CD4-positive, alpha-beta memory T cell (primary cell): ENCODE measurements at places on chromosomes 5 and 9.

GRCh38 chr9:70578720-70579119 lies 164.3 kb upstream of the KLF9 start:
- DNase-seq: no peak

- no peak for DNase-seq
These were observed 935.2 kb upstream of the TYRP1 start for GRCh38 chr9:11758016-11758415.

DNA sequence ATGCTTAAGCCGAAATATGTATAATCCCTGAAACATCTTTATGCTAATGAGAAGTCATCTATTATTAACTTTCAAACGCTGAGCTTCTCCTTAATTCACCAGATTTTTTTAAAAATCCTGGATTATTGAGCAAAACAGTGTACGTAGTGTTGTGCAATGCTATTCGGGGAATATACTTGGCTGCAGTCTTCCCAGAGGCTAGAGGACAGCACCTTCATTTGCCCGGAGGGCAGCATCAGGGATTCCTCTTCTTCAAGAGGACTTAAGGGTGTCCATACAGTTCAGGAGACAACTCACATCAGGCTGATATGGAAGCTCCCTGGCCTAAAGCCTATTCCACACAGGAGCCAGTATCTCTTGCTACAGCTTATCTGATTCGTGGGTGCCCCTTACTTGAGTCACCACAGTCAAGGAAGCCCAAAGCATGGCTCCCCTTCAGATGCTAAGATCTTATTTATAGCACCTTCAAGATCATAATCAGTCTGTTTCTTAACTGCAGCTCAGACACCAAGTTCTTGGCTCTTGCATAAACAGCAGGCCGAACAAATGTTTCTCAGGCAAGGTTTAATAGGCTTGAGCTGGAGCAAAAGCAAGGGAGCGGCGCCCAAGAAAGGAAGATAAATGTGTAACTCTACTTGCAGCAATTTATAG lies 29.4 kb downstream of the NUTM2F start:
- no peak for DNase-seq

- DNase-seq: no peak
These were observed 2011.6 kb upstream of the WWC1 start for GRCh38 chr5:166279828-166280227.
